ENCODE measurements at places on chromosomes 1 and 21.

DNA sequence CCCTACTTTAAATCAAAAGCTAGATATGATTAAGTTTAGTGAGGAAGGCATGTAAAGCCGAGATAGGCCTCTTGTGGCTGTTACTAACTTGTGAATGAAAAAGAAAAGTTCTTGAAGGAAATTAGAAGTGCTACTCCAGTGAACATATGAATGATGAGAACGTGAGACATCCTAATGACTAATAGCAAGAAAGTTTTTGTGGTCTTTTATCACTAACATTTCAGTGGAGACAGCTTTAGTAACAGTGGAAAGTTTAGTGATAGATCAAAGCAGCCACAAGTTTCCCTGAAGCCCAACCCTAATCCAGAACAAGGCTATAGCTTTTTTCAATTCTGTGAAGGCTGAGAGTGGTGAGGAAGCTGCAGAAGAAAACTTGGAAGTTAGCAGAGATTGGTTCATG is 73.6 kb upstream of the LRRC8B start:
- DNase-seq, result no peak

GRCh38 chr1:195604287-195604686 is 1004.0 kb downstream of the KCNT2 start:
- H3K27ac ChIP-seq, result no peak overlapping the region
- no peaks in the 10 kb centered on the region for H3K4me1 ChIP-seq
- H3K4me3 ChIP-seq, result no peak overlapping the region
- DNase-seq, result no peak

DNA sequence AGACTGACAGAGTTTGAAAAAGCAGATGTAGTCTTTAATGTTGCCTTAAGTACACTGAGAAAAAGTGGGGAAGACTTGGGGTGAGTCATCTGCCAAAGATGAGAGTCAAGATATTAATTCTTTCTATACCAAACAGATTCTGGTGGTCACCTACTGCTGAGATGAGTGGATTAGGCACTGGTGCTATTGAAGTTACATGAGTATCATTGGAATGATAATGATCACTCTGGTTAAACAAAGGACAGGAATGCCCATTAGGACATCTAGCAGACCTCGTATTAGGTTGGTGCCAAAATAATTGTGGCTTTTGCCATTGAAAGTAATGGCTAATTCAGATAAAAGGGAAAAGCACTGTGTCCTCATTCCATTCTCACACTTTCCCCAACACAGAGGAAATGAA is 1588.9 kb downstream of the KCNT2 start:
- H3K27ac ChIP-seq, result no peak overlapping the region
- H3K36me3 ChIP-seq, result no peaks in the 10 kb centered on the region
- no peaks in the 10 kb centered on the region for H3K27me3 ChIP-seq
- H3K4me1 ChIP-seq, result no peaks in the 10 kb centered on the region

DNA sequence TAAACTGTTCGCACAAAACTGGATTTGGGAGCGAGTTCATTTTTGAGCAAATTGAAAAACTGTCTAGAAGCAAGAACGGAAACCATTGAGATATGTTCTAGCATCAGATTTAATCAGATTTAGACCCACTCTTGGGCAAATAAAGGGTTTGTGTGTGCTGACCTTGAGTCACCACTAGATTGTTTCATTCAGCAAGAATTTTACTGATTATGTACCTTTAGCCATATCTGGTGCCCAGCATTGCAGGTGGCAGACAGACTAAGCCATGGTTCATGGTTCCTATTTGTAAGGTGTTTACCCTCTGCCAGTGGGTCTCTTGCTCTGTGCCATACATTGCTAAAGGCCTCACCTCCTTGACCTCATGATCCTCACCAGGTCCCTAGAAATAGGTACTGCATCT is 1.4 kb downstream of the NUDC start:
- no peak for DNase-seq
- H3K4me1 ChIP-seq, result peaks cover 30% of the 10 kb centered on the region
- peaks cover 43% of the 10 kb centered on the region for H3K36me3 ChIP-seq
- H3K4me3 ChIP-seq, result peak overlapping the region; percentile 92

- DNase-seq, result no peak
- peaks cover 21% of the 10 kb centered on the region for H3K27me3 ChIP-seq
- peaks cover 14% of the 10 kb centered on the region for H3K4me1 ChIP-seq
- no peaks in the 10 kb centered on the region for H3K36me3 ChIP-seq
Measured at GRCh38 chr1:213419401-213420030, 368.5 kb downstream of the RPS6KC1 start.

DNA sequence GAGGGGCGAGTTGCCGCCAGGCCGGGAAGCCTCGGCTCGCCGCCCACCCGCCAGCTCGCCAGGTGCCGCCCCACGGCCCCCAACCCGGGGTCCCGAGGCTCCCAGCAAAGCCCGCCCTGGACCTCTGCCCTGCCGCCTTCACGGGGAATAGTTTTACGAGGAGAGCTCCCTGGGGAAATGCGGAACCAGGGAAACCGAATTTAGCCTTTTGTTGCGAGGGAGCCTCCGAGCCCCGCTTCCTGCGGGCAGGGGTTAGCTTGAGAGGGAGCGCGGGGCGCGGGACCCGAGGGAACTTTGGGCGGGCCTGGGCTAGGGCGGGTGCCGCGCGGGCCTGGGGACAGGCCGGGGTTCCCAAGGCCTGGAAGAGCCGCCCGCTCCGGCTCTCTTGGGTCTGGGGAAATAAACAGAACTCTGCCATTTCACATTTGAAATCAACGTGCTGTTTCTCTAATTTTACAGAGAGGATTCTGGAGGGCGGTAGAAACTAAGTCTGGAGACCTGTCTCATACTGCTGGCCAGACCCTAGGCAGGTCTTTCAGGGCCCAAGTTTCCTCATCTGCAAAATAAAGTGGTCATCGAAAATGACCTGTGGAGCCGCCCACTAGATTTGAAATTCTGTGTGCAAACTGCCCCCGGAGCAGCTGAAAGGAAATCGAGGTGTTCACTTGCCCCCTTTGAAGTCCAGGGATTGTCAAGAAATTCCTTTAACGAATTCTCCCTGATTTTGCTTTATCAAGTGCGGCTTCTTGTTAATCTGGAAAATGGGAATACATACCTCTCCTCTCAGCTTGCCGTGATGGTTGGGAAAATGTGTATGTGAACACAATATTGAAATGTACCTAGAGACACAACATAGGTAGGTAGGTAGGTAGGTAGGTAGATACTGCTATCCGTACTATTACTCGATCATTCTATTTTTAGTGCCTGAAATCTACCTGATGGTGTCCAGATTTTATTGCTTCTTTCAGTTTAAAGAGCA is 749 bp upstream of the GLUL start:
- H3K4me3 ChIP-seq, result peak overlapping the region; percentile 100
- DNase-seq, result no peak
- H3K4me1 ChIP-seq, result peaks cover 70% of the 10 kb centered on the region
- peak overlapping the region; percentile 59 for H3K27ac ChIP-seq
- H3K27me3 ChIP-seq, result peaks cover 3% of the 10 kb centered on the region

DNA sequence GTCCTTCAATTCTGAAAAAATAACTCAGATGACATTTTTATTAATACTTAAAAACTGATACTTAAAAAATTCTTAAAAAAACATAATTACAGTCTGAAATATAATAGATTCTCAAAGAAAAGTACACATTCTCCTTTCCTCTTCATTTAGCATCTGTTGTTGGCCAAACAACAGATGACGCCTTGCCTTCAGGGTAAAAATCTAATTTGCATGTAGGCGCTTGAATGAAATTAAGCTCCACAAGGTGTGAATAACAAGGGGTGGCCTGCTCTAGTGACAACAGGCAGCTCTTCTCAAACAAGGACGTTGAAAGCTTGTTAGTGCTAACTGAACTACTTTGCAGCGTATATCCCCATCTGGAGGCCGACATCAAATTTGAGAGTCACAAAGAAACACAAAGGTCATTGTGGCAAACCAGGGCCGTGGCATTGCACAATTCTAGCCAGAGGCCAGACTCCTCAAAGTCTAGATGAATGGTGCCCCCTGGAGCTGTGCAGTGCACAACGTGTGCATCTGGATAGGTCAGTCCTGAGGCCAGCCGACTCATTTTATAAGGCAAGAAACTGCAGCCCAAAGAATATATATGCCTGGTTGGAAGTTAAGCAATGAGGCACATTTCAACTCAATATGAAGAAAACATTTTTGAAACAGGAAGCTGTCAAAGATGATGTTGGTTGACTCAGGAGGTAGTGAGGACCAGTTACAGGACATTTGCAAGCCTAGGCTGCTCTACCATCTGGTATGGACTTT is 459.2 kb upstream of the RUNX1 start:
- no peaks in the 10 kb centered on the region for H3K36me3 ChIP-seq
- H3K27me3 ChIP-seq, result peaks cover 8% of the 10 kb centered on the region
- H3K4me3 ChIP-seq, result no peak overlapping the region
- peaks cover 36% of the 10 kb centered on the region for H3K4me1 ChIP-seq
- peak overlapping the region; percentile 58 for H3K27ac ChIP-seq
- no peak for DNase-seq

DNA sequence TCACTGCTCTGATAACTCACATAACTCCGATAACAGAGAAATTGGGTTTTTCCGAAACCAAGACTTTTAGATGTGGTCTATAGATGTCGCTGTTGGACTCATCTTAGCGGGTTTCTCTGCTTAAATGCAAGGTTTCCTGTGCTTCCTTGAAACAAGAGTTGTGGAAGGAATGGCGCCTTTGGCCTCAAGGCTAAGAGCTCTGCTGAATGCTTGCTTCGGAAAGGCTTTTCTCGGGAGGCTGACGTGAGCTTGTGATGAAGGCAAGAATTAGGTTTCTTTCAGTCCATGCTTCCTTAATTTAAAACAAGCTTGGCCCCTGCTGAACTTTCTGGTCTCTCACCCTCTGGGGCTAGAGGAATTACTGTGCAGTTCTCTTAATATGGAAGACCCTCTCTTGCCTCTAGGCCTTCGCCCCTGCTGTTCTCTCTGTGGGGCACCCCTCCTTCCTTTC is 113.5 kb downstream of the MAP3K21 start:
- H3K27me3 ChIP-seq, result peaks cover 26% of the 10 kb centered on the region
- peak; percentile 31 for DNase-seq
- H3K4me3 ChIP-seq, result no peak overlapping the region
- H3K36me3 ChIP-seq, result no peaks in the 10 kb centered on the region

DNA sequence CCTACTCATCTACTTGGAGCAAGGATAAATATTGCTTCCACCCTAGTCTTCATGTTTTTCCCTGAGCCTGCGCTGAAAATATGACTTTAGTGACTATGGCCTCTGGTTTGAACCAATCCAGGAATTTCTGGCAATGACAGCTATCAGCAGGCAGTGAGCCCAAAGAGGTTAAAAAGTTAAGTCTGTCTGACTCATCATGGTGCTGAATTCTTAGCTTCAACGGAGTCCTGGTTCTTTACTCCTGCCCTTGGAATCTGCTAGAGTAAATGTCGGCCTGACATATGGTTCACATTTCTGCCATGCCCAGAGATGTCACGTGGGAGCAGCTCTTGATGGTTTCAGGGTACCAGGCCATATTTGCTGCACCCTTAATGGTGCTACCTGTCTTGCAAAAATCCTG is 351.6 kb upstream of the PLXNA2 start:
- H3K4me1 ChIP-seq, result peaks cover 25% of the 10 kb centered on the region
- no peak overlapping the region for H3K4me3 ChIP-seq
- no peak overlapping the region for H3K27ac ChIP-seq
- H3K27me3 ChIP-seq, result peaks cover 8% of the 10 kb centered on the region
- no peaks in the 10 kb centered on the region for H3K36me3 ChIP-seq

DNA sequence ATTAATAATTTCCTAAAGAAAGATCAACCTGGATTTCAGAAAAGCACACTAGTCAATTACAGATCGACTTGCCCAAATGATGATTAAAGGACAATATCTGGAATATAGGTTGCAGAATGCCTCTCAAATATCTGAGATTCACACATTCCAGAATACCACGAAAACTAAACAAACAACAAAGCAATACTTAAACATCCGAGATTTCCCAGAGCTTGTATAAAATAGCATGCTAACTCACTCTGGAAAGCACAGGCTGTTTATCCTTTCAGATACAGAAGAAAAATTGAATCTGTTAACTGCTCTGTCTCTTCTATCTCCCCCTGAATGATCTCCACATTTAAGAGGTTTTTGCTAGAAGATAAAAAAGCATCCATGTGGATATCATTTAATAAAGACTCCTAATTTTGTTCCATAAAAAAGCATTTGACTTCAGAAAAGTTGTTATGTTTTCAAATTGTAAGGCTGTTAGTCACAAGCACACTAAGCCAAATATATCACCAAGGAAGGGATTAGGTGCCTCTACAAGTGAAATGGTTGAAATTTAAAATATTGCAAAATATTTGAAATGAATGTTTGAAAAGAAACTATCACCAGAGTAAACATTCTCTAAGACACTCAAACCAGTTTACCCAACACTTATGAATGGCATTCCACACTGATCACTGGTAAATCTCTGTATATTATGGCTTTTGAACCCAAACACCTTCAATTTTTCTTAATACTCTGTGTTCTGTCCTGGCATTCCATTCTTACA is 865.1 kb upstream of the ADAMTS5 start:
- no peaks in the 10 kb centered on the region for H3K27me3 ChIP-seq
- no peaks in the 10 kb centered on the region for H3K36me3 ChIP-seq
- no peaks in the 10 kb centered on the region for H3K4me1 ChIP-seq
- no peak for DNase-seq
- H3K4me3 ChIP-seq, result no peak overlapping the region
- H3K27ac ChIP-seq, result no peak overlapping the region

DNA sequence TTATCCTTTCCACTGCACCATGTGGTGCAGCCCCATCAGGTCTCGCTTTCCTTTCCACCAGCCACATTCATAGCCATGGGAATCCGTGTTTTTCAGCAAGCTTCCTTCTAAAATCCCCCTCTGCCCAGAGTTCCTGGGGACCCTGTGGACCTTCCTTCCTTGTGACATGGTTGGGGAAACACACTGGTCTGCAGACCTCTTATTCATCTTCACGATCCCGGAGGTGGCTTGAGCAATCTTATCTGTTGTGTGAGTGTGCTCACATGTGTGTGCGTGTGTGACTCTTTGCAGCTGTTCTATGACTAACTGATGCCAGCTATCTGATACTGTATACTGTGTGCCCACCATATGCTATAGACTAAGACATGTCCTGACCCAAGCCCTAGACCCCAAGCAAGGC is 15.6 kb upstream of the IL10 start:
- H3K36me3 ChIP-seq, result no peaks in the 10 kb centered on the region
- peaks cover 10% of the 10 kb centered on the region for H3K27me3 ChIP-seq
- peak overlapping the region; percentile 28 for H3K27ac ChIP-seq
- no peak for DNase-seq

- peaks cover 9% of the 10 kb centered on the region for H3K4me1 ChIP-seq
- DNase-seq, result peak; percentile 4
- H3K36me3 ChIP-seq, result no peaks in the 10 kb centered on the region
- H3K27me3 ChIP-seq, result no peaks in the 10 kb centered on the region
- no peak overlapping the region for H3K27ac ChIP-seq
Measured at GRCh38 chr21:44442266-44443125, 12.8 kb upstream of the LRRC3 start.

DNA sequence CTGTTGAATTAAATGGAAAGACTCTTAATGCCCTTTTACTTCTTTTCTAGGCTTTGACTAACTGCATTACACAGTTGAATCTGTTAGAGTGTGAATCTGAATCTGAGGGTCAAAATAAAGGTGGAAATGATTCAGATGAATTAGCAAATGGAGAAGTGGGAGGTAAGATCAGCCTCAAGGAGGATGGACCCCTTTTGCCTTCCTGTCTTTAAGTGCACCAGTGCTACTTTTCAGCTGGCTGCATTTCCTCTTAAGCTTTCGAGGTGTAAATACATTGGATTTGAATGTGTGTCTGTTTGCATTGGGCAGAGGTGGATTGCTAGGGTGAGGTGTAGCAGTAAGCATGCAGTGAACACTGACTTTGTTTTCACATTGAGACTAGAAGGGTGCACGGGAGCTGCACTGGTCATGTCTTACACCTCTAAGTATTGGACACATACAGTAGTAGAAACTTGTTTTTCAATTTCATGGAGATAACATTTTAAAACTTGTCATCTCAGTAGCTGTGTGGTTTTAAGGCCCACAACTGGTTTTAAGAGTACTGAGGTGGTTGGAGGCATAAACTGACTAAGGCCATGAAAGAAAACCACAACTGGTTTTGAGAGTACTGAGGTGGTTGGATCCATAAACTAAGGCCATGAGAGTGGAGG is 35.4 kb downstream of the MIA3 start:
- H3K4me1 ChIP-seq, result no peaks in the 10 kb centered on the region
- H3K27ac ChIP-seq, result no peak overlapping the region
- no peak for DNase-seq

Measured in nephron progenitor cell (in vitro differentiated cells).